ENCODE measurements at places on chromosomes 1 and 21.

GRCh38 chr1:219130366-219130935 lies 43.2 kb upstream of the LYPLAL1 start:
- DNase-seq: no peak

- DNase-seq: peak; percentile 63
These were observed at the start of gene PRDM16 for GRCh38 chr1:3068564-3069431. Gene PRDM16 (plus strand): TSS chr1:3069203. CDS start chr1:3069260, 57 bp downstream.

- DNase-seq: no peak
These were observed 5.0 kb upstream of the RGS18 start for GRCh38 chr1:192153276-192153675.

GRCh38 chr1:81703391-81703755 lies 97.4 kb upstream of the ADGRL2 start:
- DNase-seq: no peak

- DNase-seq: no peak
These were observed 201.2 kb downstream of the TGFB2 start for GRCh38 chr1:218546314-218546713.

DNA sequence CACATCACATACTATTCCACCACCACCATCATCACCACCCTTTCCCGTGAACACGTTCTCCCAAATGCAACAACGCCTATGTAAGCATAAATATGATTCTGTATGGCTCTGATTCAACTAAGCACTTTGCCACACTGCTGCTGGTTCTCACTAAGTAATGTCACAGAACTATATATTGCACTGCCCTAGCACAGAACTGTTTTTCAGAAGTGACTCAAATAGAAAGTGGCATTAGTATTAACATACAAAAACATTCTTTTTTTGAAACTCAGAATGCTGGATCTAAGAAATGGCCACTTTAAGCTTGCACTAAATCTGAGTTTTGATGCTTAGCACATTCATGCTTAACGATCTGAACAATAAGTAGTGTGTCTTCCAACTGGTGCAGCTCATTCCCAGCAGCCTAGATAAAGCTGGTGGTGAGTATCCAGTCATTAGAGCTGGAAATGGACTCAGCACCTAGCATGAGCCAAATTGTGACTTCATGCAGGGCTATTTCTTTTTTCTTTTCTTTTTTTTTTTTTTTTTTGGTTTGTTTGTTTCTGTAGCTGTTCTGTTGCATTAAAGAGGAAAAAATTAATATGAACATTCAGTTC lies 46.2 kb upstream of the ZC3H11B start:
- DNase-seq: peak; percentile 84

DNA sequence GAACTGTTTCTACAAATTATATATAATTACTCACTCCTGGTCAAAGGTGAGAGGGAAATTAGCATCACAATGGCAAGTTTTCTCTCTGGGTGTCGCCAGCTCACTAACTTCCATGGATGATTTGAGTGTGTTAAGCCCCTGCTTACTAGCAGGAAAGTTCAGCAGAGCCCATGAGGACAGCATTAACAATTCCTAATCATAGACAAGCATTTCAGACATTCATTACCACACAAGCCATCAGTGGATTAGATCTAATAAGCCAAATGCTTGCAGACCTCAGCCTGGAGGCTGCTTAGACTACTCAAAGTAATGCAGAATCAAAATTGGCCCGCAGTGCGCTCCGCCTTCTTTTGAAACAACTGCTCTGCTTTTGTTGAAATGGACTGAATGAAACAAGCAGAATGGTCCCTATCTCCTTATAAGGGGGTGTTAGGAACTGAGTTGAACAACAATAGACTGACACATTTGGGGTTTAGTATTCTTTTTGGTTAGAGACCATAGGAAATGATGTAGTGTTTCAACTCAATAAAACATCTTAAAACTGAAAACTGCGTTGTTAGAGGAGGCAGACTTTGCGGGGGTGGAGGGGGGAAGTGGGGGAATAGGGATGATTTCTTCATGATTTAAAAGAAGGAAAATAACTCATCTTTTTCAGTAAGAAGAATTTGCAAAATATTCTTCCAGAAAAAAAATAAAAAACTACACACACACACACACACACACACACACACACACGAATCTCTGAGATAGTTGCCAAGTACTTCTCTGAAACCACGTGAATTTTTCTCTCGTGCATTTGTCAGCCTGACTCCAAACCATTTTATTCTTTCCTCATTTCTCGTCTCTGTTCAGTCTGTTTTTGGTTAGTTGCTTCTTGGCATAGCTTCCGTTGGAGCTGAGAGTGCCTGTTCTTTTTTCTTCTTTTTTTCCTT lies 54.6 kb downstream of the GORAB start:
- DNase-seq: peak; percentile 95

GRCh38 chr1:194024659-194025058 lies 838.2 kb upstream of the B3GALT2 start:
- DNase-seq: peak; percentile 46

DNA sequence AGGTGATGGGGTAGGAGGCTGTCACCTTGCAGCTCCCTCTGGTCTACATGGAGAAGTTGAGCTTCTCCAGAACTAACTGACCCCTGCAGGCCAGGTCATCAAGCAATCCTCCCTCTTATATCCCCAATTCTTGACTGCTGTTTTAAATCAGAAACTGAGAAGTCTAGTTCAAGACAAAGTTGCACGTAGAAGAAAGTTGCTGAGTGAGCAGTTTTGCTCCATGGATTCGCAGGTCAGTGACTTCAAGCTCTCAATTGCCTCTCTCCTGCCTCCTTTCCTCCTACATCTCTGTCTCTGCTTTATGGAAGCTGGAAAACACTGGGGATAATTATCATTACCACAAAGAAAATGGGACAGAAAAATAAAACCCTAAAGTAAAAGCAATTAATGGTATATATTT lies 32.8 kb upstream of the GBP5 start:
- DNase-seq: no peak

DNA sequence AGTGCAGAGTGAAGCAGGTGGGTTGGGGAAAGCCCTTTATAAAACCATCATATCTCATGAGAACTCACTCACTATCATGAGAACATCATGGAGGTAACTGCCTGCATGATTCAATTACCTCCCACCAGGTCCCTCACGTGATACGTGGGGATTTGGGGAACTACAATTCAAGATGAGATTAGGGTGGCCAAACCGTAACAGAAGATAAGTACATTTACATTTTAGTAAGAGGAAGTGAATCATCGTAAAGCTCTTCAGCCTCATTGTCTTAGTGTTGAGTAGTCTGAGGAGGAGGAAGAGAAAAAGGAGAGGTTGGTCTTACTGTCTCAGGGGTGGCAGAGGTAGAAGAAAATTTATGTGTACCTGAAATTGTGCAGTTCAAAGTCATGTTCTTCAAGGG lies 1053.4 kb upstream of the ADGRL4 start:
- no peak for DNase-seq

GRCh38 chr1:241654019-241654418 lies 1.9 kb downstream of the WDR64 start:
- DNase-seq: no peak

DNA sequence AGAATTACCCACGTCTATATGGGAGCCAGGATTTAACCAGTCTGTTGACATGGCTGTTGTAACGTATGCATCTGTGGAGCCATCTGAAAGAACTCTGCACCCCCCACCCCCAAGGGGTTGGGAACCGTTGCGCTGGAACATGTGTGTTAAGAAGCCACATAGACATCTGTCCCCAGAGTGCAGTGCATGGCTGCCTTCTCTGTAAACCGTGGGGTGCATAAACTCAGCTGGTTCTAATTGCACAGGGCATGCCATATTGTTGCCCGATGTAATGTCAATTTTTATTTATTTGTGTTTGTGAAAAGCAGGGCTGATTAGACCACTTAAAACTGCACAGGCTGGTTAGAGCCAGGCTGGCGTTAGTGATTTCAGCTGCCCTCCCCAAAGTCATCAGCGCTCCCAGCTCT lies 70.1 kb upstream of the ROR1 start:
- peak; percentile 16 for DNase-seq

GRCh38 chr1:167720965-167721616 lies 691 bp upstream of the MPZL1 start:
- peak; percentile 72 for DNase-seq

DNA sequence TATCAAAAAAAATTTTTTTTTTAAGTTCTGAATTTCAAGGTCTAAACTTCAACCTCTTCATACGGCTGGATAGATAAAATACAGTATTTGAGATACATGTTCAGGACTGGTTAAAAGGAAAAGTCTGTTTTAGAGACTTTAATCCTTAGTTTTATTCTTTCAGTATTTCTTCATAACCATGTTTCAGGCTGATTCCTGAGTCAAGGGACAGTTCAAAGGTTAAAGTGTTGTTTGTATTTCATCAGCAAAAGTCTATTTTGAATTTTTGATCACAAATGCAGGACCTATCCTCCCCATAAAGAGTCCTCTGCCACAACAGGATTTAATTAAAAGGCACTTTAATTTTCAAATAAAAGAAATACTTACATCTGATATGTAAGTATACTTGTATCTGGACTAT lies 53.5 kb downstream of the SELENOF start:
- no peak for DNase-seq

- no peak for DNase-seq
These were observed 37.9 kb downstream of the CDK18 start for GRCh38 chr1:205542367-205542766.

DNA sequence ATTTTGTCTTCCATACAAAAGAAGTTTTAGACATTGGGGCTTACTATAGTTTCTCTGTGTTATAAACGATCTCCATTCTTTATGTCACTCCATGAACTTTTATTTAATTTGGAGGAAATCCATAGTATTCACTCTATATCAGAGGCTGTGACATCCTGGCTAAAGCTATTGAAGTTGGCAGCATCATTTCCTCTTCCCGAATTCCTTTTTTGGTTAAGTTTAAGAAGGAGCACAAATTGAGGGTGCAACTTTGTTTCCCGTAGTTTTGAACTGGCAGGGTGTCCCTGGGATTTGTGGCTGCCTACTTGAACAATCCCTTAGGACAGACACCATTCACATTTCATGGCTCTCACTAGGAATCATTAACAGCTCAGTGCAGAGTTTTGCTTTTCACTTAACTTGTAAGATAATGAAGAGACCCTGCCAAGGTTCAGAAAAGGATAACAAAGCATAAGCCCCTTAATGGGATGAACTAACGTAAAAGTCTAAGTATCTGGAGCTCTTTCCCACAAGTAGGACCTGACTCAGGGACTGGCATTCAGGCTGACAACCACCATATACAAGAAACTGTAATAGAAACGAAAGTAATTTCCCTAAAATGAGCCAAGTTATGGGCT lies 13.9 kb downstream of the S1PR1 start:
- no peak for DNase-seq

DNA sequence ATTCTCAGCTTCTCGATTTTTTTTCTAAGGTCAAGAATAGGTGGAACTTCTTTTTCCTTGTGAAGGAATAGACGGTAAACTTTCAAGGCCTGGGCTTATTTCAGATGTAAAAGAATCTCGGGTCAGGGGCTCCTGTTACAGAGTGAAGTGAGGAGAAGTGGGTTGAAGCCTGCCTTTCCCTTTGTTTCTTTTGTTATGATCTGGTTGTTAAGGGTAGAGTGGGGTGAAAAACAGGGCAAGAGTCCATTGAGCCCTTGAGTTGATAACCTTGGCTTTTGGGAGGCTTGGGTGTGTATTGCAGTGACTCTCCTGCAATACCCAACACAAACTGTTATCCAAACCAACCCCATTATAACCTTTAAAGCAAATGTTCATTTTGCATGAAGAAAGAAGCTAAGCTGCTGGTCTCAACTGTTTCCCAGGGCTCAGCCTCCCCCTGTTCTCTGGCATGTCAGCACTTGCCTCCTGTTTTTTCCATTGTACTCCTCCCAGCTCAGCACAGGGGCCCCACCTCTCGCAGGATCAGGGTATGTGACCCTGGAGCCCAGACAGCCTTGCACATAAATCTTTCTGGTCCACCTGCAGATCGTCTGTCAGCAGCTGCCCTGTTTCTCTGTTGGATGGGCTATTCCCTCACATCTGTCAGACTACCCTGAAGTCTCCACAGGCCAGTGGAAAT lies 102.4 kb downstream of the CACHD1 start:
- no peak for DNase-seq

DNA sequence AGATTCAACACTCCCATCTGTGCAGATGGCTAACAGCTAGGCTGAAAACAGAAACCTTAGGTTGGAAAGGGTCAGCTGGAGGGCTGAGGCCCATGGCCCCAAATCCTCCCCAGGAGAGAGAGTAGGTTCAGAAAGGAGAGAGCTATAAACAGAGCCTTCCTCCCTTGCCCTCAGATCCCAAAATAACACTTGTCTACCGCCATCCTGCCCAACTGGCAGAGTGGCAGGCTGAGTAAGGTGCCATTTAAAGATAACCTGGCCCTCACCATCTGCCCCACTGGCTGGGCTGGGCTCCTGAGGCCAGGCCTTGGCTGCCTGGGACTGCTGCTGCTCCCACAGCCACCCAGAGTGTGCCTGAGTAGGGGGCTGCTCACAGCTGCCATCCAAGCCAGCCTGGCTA lies 4.3 kb upstream of the SHISA4 start:
- peak; percentile 71 for DNase-seq

- DNase-seq: no peak
These were observed 10.5 kb downstream of the DRAM2 start for GRCh38 chr1:111129376-111129775.

DNA sequence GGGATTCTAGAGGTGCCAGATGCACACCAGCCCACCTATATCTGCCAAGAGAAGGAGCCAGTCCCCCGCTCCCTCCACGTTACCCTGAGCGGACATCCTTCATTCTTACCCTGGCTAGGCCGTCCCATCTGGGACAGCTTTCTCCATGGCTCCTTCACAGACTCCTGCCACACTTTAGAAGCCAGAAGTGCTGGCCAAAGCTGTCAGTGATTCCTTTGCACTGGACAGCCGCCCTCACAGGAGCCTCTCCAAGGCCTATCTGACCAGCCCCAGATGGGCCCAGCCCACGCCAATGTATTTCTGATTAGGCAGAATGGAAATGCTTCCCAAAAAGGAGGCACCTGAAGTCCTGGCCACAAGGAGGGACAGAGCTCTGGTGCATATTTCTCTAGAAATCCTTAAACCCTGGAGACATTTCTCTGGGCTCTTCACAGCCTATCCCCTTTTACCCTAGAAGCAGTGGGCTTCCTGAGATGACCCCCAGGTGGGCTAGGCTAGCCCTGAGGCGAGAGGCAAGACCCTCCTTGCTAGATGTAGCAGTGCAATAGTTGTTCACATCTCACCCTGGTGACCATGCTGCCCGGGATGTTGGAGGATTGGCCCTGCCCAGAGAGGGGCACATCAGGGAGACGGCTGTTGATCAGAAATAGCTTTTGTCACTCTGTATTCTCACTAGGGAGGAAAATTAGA lies 44.1 kb downstream of the RASSF5 start:
- no peak for DNase-seq

GRCh38 chr1:81186261-81186660 lies 614.5 kb upstream of the ADGRL2 start:
- DNase-seq: peak; percentile 84

GRCh38 chr1:19365721-19366120 lies 53.6 kb downstream of the SLC66A1 start:
- DNase-seq: no peak

DNA sequence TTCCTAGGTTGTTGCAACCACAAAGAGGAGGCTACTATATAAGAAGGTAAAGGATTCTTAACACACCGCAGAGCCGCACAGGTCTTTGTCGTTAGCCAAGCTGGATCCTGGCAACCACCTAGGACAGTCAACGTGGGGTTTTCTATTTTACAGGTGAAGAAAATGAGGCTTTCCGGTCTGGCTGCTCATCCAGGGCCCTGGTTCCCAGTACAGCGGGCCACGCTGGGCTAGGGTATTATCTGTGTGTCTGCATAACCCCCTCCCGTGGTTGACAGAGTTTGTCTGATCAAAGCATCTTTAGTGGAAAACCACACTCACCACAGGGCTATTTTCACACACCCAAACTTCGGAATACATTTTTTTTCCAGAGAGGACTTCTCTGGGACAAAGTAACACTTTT lies 39.0 kb upstream of the PDE9A start:
- DNase-seq: no peak

- peak; percentile 60 for DNase-seq
These were observed 910 bp downstream of the RUNX1 start for GRCh38 chr21:35048183-35048601.
